ENCODE measurements at places on chromosomes 11 and 22. TPM values are rescaled to one million over a fixed set of nuclear protein-coding genes. Genes with fewer than 3 reads are reported as not detected.

VSIG2 gene
- total RNA-seq = 0.08 TPM

MAP6 gene
- 1.4 TPM for total RNA-seq

E2F8 gene
- total RNA-seq = 6.2 TPM

C11orf91 gene
- 1.0 TPM for total RNA-seq

CCDC87 gene
- total RNA-seq = 0.64 TPM

ART1 gene
- not detected for total RNA-seq

KRTAP5-2 gene
- total RNA-seq = not detected

OLFML1 gene
- not detected for total RNA-seq

ST14 gene
- 0.09 TPM for total RNA-seq

AMBRA1 gene
- total RNA-seq = 16.0 TPM

CYP2D6 gene
- total RNA-seq = 0.31 TPM

ARHGEF12 gene
- total RNA-seq = 19.3 TPM

RBMXL2 gene
- total RNA-seq = not detected

MRGPRF gene
- total RNA-seq = 0.15 TPM

TMX2 gene
- total RNA-seq = 175 TPM

CCDC116 gene
- total RNA-seq = not detected

MRGPRX3 gene
- total RNA-seq = not detected

C22orf42 gene
- total RNA-seq = not detected

TRIM51 gene
- not detected for total RNA-seq

SLC6A5 gene
- not detected for total RNA-seq

ZBED5 gene
- total RNA-seq = 30.5 TPM

SLC1A2 gene
- total RNA-seq = 0.02 TPM

ZBTB16 gene
- not detected for total RNA-seq

LAYN gene
- 5.3 TPM for total RNA-seq

ARVCF gene
- total RNA-seq = 2.6 TPM

ZNF408 gene
- total RNA-seq = 15.2 TPM

HORMAD2 gene
- not detected for total RNA-seq

FAM168A gene
- total RNA-seq = 17.6 TPM

ETS1 gene
- total RNA-seq = 40.6 TPM

CABP7 gene
- total RNA-seq = 0.07 TPM

BARX2 gene
- total RNA-seq = not detected

PPFIA1 gene
- 34.9 TPM for total RNA-seq

CRYAB gene
- total RNA-seq = 7.5 TPM

B3GAT1 gene
- total RNA-seq = not detected

FAT3 gene
- 0.72 TPM for total RNA-seq

APIP gene
- total RNA-seq = 24.2 TPM

AP1B1 gene
- 29.6 TPM for total RNA-seq

C11orf42 gene
- not detected for total RNA-seq

PTPRCAP gene
- total RNA-seq = 0.30 TPM

TMEM191B gene
- total RNA-seq = 1.1 TPM

OR52H1 gene
- not detected for total RNA-seq

USP35 gene
- total RNA-seq = 6.7 TPM

MOV10L1 gene
- not detected for total RNA-seq

KCNJ1 gene
- total RNA-seq = not detected

NPTXR gene
- total RNA-seq = 16.4 TPM

PARVB gene
- total RNA-seq = 37.1 TPM

UBQLN3 gene
- not detected for total RNA-seq

RBM4 gene
- total RNA-seq = 149 TPM
